ENCODE measurements at places on chromosomes 3 and 15.

GRCh38 chr3:188707381-188708288 is 464.1 kb upstream of the TPRG1 start:
- no peak for DNase-seq

DNA sequence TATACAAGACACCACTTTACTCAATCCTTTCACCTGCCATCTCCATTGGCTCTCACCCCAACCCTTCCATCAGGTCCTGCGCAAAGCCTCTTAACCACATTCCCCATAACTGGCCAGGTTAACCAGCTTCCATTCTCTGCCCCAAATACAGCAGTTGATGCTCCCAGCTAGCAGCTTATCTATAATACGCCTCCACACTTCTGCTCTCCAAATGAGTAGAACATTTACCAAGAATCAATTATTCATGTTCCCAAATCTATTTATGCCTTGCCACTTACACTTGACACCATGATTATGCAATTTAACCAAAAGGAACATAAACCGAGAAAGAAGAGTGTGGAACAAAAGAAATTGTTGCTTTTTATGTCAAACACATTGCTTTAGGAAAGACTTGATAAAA is 103.7 kb upstream of the TPM1 start:
- DNase-seq, result no peak

- DNase-seq, result no peak
Measured at GRCh38 chr3:71416876-71417275, 166.7 kb downstream of the FOXP1 start.

- DNase-seq, result no peak
Measured at GRCh38 chr3:132414841-132415240, 2.5 kb upstream of the DNAJC13 start.

- no peak for DNase-seq
Measured at GRCh38 chr3:141530415-141530768, 43.6 kb downstream of the RASA2 start.

- no peak for DNase-seq
Measured at GRCh38 chr3:195113048-195113447, 157.9 kb downstream of the XXYLT1 start.

DNA sequence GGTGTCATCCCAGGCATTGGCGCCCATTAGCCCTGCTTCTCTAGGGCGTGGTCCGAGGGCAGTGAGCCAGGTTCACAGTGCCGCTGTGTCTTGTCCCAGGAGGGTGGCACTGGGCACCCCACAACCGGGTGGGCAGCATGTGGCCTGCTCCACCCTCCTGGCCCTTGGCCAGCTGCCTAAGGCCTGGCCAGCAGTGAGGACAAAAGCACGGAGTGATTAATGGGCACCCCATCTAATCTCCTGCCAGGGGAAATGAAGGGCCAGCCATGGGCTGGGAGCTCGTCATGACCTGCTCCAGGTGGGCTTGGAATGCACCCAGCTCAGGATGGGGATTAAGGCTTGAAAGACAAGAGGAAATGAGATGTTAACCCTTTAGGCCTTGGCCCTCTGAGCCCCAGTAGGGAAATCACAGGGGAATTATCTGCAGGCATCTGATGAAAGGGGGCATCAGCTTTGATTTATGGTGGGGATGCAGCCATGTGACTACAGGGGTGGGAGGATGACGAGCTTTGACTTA is 5.2 kb downstream of the THSD4 start:
- no peak for DNase-seq

DNA sequence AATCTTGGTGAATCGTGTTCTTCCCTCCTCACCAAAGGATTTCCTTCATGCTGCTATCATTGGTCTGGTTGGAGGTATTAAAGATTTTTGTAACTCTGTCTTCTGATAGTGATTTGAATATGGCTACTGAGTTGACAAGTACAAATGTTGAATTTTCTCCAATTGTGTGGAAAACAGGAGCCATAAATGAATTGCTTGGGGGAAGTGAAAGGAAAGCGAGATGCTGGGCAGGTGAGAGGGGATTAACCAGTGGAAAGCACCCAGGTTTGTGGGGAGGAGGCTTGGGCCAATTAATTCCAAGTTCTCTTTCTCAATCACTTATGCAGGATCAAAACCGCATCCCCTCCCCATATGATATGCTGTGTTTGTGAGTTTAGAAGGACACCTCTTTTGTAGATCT is 372.5 kb downstream of the IL20RB start:
- no peak for DNase-seq

- DNase-seq, result no peak
Measured at GRCh38 chr3:38826001-38826400, 10.0 kb upstream of the SCN10A start.

GRCh38 chr15:25248583-25249235 is 190.1 kb downstream of the UBE3A start:
- DNase-seq, result no peak

- DNase-seq, result no peak
Measured at GRCh38 chr3:60729056-60729455, 522.2 kb downstream of the FHIT start.

DNA sequence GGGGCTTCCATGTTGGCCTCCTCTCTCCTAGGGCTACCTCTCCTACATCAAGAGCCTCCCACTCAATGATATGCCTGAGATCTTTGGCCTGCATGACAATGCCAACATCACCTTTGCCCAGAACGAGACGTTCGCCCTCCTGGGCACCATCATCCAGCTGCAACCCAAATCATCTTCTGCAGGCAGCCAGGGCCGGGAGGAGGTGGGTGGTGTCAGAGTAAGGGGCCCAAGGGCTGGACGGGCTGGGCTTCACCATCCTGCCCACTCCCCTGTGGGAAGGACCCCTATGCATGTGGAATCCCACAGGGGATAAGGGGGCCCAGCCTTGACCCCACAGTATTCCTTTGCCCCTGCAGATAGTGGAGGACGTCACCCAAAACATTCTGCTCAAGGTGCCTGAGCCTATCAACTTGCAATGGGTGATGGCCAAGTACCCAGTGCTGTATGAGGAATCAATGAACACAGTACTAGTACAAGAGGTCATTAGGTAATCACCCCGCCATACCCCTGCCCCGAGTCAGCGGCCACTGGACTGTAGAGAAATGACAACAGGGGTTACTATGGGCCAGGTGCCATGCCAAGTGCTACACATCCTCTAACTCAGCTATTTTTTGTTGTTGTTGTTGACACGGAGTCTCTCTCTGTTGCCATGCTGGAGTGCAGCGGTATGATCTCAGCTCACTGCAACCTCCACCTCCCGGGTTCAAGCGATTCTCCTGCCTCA is 47.1 kb downstream of the SEMA3G start:
- DNase-seq, result no peak

DNA sequence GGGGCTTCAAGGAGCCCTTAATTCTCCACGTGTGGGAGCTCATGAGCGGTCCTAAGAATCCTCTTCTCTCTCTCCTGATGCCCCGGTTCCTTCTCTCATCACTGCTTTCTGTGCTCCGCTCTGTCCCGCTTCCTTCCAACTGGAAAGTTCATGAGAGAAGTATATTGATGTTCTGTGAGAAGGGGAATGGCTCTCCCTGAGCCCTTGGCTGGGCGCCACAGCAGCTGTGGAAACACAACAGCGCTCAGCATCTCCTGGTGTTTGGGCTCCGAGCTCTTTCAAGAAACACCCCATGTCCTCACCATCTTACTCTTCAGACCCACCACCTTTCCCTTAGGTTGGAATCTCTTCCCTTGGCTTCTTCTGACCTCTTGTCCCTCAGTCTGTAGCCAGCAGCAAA is 161.7 kb downstream of the VGLL4 start:
- DNase-seq, result no peak

- DNase-seq, result no peak
Measured at GRCh38 chr3:138196023-138196422, 8.9 kb downstream of the ARMC8 start.
